HS-27A (cell line): ENCODE measurements at places on chromosomes 12 and 14.

DNA sequence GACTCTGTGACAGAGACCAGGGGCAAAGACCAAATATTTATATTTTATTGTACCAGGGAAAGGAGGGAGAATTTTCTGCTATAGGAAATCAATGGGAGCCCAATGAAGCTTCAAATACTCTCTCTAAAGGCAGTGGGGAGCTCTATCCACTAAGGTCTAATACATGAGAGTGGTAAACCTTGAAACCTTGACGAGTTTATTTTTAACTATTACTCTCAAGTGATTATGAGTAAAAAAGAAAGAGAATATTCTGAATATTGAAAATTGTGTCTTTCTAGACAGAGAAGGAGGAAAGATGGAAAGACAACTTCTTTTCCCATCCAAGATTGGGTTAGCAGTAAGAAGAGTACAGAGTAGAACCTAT is 1722.1 kb upstream of the SEL1L start:
- DNase-seq, result no peak

- DNase-seq, result no peak
These were observed 329.3 kb upstream of the OR4E1 start for GRCh38 chr14:22002860-22003284.

DNA sequence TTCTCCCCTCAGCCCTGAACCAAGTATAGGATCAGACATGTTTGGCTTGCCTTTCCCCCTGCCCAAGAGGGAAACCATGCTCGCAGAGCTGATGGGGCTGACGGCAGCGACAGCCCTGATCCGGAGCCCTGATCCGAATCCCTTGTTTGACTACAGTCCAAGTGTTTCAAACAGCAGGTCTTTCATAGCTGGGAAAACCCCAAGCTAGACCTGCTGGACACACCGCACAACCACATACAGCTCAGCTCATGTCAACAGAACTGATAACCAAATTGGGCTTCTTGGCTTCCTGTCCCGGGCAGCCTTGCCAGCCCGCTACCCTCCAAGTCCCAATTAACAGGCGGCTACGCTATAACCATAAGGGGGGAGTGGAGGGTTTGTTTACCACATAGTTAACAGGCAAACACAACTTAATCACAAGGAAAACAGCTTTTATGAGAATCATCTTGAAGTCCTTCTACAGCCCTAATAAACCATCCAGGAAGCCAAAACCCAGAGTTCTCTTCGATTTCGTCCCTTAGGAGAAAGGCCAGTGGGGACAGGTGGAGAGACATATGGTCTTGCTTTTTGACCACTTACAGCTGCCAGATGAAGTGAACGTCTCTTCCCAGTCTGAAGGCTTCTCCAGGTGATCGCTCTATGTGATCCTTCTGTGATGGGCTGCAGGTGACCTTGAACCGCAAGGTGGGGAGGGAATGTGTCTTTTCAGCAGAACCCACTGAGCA is 64.5 kb upstream of the MANSC4 start:
- no peak for DNase-seq

GRCh38 chr12:19924360-19924759 is 444.0 kb upstream of the PDE3A start:
- no peak for DNase-seq

DNA sequence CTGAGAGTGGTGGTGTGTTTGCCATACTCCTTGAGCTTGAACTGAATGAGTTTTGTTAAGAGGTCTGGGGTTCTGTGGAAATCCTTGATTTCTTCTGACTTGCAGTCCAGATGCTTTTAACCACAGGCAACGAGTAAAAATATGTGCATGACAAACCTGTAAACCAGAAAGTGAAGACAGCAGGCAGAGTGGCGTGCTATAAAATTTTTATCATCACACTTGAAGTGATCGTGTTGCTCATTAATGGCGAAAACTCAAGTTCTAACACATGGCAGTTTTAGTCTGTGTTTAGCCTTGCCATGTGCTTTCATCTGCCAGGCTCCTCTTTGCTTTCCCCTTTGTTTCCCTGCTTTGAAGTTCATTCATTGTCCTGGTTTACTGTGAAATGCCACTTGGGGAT is 28.0 kb downstream of the TXNRD1 start:
- DNase-seq, result no peak

- DNase-seq, result no peak
These were observed 315.9 kb downstream of the NRXN3 start for GRCh38 chr14:78486081-78486480.

DNA sequence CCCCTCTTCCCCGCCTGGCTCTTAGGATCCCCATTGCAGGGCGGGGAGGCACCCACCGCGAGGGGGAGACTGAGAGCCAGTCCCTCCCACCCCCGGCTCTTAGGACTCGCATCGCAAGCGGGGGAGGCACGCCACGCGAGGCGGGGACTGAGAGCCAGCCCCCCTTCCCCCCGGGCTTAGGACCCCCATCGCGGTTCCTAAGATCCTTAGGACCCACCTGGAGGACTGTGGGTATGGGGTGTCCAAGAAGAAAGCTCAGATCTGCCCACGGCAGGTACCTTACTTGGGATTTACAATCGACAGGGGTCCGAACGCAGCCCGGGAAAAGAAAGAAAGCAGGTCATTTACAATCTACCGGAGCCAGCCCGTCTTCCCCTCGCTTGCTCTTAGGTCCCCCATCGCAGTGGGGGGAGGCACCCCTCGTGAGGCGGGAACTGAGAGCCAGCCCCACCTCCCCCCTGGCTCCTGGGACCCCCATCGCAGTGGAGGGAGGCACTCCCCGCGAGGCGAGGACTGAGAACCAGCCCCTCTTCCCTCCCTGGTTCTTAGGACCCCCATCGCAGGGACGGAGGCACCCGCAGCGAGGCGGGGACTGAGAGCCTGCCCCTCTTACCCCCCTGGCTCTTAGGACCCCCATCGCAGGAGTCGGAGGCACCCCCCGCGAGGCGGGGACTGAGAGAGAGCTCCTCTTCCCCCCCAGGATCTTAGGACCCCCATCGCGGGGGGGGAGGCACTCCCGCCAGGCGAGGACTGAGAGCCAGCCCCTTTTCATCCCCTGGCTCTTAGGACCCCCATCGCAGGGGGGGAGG is 43.7 kb downstream of the DDX11 start:
- no peak for DNase-seq

DNA sequence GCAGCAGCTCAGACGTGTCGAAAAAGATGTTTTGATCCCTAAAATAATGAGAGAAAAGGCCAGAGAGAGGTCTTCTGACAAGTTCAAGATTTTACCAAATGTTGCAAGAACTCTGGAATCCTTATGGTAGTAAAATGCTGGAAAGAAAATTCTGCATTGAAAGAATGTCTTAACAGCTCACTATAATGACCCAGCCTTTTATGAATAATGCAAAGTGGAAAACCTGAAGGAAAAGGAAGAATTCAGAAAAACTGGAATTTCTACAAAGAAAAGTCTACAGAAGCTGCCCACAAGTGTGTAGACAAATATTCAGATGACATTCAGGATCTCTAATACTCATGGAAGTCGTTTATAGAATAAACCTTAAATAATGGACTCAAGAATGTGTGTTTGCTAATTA is 1.8 kb upstream of the CCDC88C start:
- no peak for DNase-seq

DNA sequence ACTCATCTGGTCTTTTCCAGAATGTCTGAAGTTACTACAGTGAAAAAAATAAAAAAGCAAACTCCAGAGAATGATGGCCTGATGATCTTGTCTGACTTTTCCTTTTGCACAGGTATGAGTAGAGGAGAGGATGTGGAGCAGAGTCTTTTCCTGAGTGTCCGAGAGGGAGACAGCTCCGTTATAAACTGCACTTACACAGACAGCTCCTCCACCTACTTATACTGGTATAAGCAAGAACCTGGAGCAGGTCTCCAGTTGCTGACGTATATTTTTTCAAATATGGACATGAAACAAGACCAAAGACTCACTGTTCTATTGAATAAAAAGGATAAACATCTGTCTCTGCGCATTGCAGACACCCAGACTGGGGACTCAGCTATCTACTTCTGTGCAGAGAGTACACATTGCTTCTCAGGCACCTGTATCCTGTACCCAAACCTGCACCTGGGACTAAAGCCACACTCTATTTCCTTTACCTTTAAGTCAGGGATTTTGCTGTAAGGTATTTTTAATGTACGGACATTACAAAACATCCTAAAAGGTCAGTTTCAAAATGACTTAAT is 75.8 kb upstream of the OR4E1 start:
- DNase-seq, result no peak
